ENCODE measurements at places on chromosomes 16 and 17.
A peak's percentile ranks its signal among the peaks of the same experiment; 100 is the strongest.

GRCh38 chr17:50171371-50172071, 5.7 kb downstream of the SGCA start:
- DNase-seq, result no peak

DNA sequence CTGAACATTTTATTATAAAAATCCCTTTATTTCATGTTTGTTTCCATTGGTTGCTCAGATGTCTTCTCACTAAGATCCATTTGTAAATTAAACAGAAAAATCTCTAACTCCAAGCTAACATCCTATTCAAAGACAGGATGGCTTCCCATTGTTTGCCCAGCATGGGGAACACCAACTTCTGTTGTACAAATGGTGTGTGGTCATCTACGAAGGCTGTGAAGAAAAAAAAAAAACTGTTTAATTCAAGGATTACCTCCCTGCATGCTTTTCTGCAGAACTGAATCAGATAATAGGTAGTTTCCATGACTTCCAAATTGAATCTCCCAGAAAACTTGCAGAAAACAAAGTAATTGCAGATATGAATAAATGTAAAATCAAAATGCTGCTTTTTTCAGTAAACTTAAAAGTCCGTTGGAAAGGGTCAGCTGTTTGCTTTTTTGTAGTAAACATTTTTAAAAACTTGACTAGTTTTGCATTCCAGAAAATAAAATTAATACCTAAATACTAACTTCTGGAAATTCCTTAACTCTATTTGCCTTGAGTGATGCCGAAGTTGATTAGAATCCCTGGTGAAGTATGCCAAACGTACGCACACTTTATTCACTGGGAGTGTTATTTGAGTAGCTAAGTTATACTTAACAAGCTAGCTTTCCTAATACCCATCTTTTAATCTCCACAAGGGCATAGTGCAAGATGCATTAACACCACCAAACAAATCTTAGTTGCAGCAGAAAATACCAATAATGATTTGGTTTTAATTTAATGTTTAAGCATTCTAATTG, 7.7 kb downstream of the SALL1 start:
- DNase-seq, result no peak

GRCh38 chr17:75473246-75473645, 16.8 kb downstream of the TMEM94 start:
- no peak for DNase-seq

DNA sequence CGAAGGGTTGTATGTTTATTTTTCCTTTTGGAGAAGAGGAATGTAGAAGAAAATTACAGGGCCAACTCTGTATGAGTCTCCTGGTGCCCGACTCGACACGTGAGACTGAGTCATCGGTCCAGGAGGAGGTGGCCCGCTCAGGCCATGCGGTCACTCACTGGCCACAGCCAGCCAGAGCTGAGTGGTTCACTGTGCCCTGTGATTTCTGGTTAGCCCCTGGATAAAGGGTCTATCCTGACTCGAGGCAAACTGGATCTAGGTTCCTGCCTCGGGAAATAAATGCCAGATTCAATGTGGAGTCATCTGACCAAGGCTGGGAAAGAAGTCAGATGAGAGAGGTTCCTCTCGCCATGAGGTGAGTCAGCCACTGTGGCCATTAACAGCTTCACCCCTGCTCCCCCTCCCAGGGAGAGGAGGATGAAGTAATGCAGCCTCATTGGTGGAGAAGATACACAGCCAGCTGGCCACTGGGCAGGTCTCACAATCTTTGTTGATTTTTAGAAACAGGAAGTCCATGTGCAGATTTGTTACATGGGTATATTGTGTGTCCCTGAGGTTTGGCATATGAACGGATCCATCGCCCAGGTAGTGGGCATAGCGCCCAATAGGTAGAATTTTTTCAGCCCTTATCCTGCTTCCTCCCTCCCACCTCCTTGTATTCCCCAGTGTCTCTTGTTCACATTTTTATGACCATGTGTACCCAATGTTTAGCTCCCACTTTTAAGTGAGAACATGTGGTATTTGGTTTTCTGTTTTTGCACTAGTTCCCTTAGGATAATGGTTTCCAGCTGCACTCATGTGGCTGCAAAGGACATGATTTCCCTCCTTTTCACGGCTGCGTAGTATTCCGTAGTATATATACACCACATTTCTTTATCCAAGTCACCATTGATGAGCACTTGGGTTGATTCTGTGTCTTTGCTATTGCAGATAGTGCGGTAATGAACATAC, 21.7 kb upstream of the USP36 start:
- peak; percentile 87 for DNase-seq

GRCh38 chr16:4212934-4213296, 29.0 kb downstream of the SRL start:
- peak; percentile 41 for DNase-seq

DNA sequence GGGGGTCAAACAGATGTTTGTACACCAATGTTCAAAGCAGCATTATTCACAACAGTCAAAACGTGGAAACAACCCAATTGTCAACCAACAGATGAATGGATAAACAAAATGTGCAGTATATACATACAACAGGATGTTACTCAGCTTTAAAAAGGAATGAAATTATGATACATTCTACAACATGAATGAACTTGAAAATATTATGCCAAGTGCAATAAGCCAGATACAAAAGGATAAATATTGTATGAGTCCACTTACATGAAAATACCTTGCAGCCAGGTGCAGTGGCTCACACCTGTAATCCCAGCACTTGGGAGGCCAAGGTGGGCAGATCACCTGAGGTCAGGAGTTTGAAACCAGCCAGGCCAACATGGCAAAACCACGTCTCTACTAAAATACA, 39.9 kb downstream of the UBE2G1 start:
- no peak for DNase-seq

- DNase-seq, result no peak
Measured at GRCh38 chr17:39062846-39063680, 88.4 kb downstream of the PLXDC1 start.

DNA sequence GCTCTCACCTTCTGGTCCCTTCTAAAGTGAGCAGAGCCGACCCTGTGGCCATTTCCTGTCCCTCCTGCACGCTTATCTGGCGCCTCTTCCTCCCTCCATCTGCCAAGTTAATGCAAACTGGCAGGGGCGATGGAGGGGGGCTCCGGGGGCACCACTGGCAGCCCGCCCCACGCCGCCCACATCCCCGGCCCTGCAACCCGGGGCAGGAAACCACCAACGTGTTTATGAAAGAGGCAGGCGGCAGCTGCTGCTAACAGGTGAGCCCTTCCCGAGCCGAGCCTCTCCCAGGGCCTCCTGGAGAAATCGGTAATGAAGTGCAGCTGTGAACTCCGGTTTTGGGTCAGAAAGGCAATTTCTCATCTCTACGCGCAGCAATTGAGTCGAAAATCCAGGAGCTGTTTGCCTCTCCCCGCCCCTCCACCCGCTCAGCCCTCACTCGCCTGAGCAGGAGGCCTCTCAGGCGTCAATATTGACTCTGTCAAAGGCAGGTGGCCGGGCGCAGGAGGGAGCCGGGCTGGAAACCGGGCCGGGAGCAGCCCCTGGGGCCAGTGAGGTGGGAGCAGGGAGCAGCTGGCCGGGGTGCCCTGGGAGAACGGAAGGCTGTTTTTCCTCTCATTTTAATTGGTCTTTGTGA, 164.4 kb upstream of the GSE1 start:
- no peak for DNase-seq

DNA sequence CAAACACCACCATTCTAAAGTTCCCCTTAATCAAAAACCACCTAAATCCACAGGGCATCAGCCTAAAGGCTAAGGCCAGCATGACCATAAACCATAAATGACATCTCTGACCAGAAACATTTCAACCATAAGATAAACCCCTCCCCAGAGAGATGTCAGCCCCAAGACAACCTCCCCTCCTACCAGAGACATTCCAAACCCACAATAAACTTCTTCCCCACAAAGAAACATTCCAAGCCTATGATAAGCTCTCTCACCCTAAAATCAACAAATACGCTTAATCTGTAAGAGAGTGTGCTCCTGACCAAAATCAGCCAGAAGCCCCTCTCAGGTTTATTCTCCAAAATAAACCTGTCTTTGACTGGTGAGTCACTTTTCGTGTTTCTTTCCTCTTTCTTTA, 54.8 kb downstream of the SLFN5 start:
- DNase-seq, result no peak

- no peak for DNase-seq
Measured at GRCh38 chr16:83420206-83420760, 387.5 kb upstream of the HSBP1 start.

Data from HTR-8/SVneo (cell line).